ENCODE measurements at places on chromosomes 16 and 17. TPM values are rescaled to one million over a fixed set of nuclear protein-coding genes. Genes with fewer than 3 reads are reported as not detected.

DNA sequence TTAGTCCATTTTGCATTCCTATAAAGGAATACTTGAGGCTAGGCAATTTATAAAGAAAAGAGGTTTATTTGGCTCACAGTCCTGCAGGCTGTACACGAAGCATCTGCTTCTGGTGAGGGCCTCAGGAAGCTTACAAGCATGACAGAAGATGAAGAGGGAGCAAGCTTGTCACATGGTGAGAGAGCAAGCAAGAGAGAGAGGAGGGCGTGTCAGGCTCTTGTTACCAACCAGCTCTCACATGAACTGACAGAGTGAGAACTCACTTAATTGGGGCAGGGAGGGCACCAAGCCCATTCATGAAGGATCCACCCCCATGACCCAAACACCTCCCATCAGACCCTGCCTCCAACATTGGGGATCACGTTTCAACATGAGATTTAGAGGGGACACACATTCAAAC, 1.6 kb downstream of the CHCT1 start:
- H3K27ac ChIP-seq: no peak overlapping the region
- no peak overlapping the region for H3K4me3 ChIP-seq
- peaks cover 3% of the 10 kb centered on the region for H3K4me1 ChIP-seq
- H3K27me3 ChIP-seq: no peaks in the 10 kb centered on the region
- H3K36me3 ChIP-seq: no peaks in the 10 kb centered on the region
- no peak for DNase-seq

- H3K4me1 ChIP-seq: no peaks in the 10 kb centered on the region
- H3K36me3 ChIP-seq: no peaks in the 10 kb centered on the region
- H3K4me3 ChIP-seq: no peak overlapping the region
- no peak overlapping the region for H3K27ac ChIP-seq
Observed at GRCh38 chr16:87125206-87126155, 191.7 kb downstream of the C16orf95 start.

GRCh38 chr17:69088643-69089200, 28.0 kb upstream of the ABCA9 start:
- H3K4me3 ChIP-seq: no peak overlapping the region
- no peak overlapping the region for H3K27ac ChIP-seq
- no peaks in the 10 kb centered on the region for H3K27me3 ChIP-seq
- no peaks in the 10 kb centered on the region for H3K4me1 ChIP-seq
- DNase-seq: no peak

DNA sequence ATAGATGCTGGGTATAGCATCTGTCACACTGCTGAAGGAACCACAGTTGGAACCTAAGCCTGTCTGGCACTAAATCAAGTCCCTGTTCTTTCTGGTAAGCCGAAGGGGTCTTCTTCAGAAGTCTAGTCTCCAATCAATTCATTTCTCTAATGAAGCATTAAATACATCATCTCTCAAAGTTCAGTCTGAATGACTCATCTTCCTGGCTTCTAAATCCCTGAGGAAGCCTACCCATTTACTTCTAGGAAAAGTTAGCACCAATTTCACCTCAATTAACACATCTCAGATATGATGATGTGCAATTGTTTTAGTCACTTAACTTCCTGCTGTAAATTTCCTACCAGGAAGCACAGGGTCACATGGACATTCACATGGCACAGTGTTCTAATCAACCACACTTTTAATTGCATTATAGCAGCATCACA, 49.9 kb downstream of the TEX14 start:
- H3K4me3 ChIP-seq: no peak overlapping the region
- H3K4me1 ChIP-seq: no peaks in the 10 kb centered on the region
- DNase-seq: no peak
- no peaks in the 10 kb centered on the region for H3K36me3 ChIP-seq
- no peaks in the 10 kb centered on the region for H3K27me3 ChIP-seq
- H3K27ac ChIP-seq: no peak overlapping the region

- no peak overlapping the region for H3K4me3 ChIP-seq
- no peak overlapping the region for H3K27ac ChIP-seq
- H3K36me3 ChIP-seq: no peaks in the 10 kb centered on the region
Observed at GRCh38 chr16:53664724-53665345, 38.8 kb downstream of the RPGRIP1L start.

GRCh38 chr16:14562691-14563491, 67.2 kb downstream of the PARN start:
- no peak overlapping the region for H3K4me3 ChIP-seq
- peaks cover 53% of the 10 kb centered on the region for H3K4me1 ChIP-seq
- H3K27ac ChIP-seq: no peak overlapping the region
- no peaks in the 10 kb centered on the region for H3K27me3 ChIP-seq
- no peak for DNase-seq
- no peaks in the 10 kb centered on the region for H3K36me3 ChIP-seq

GRCh38 chr16:733382-734207, 6.7 kb downstream of the HAGHL start:
- H3K27me3 ChIP-seq: no peaks in the 10 kb centered on the region

DNA sequence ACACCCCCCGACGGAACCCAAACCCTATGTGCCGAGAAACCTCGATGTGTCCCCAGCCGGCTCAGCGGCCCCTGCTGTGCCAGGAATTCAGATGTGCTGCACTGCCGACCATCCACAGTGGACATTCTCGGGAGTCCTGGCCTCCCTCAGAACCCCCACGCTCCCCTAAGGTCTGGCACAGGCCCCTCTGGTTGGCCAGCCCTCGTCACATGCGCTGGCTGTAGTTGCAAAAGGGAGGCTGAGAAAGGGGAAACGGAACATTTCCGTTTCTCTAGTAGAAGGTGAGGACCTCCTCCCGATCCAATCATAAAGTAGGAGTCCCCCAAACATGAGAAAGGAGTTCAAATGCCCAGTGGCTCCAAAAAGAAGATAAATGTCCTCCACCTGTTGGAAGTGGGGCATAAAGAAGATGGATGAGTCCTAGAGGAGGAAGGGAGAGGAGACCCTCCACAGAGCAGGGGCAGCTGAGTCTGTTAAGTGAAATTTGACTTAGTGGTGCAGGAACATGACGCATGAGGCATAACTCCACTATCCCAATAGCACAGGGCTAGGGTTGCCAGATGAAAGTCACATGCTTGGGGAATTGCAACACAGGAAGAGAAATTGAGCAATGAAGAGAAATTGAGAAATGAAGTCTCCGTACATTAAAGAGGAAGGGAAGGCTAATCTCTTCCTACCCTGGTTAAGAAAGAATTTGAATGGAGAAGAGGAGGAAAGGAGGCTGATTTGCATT, 49.3 kb upstream of the WSB1 start:
- peak; percentile 68 for DNase-seq
- no peak overlapping the region for H3K4me3 ChIP-seq
- peak overlapping the region; percentile 85 for H3K27ac ChIP-seq
- peaks cover 38% of the 10 kb centered on the region for H3K4me1 ChIP-seq

SMTNL2 gene
- not detected for total RNA-seq

C17orf100 gene
- 1.8 TPM for total RNA-seq

CNTNAP4 gene
- total RNA-seq: not detected

MYH3 gene
- total RNA-seq: 2.6 TPM

CCDC78 gene
- not detected for total RNA-seq

RTN4RL1 gene
- 1.3 TPM for total RNA-seq

AATK gene
- total RNA-seq: 0.86 TPM

All from right lobe of liver (tissue), 6 donors.